ENCODE measurements at places on chromosomes 12 and 14.

DNA sequence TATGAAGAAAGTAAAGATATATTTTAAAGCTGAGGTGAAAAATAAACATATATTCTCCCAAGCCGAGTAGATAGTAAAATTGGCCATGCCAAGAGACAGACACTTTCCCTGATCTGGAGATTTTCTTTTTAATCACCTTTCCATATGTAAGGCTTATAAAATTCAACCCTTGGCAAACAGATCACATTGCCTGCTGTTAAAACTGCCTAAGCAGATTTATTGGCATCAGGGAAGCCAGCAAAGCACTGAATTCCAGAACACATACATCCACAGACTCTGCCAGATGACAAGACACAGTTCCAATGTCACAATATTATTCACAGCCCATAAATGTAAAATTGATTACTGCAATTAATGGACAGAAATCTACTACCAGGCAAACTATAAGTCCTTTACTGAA, 78.2 kb upstream of the GARIN2 start:
- DNase-seq, result no peak

DNA sequence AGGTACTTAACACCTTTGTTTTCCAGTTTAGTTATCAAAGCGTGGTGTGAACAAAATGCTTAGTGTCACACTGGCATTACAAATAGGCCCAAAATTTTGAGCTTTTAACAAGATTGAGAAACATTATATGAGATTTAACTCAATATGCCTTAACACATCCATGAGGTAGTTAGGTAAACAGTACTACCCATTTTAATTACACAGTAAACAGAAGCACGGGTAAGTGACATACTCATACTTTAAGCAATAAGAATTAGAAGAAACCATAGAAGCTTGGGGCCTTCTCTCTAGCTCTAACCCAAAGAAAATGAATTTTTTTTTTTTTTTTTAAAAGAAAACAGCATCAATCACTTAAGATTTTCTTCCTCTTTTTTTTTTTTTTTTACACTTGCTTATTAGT, 15.5 kb upstream of the PHLDA1 start:
- DNase-seq, result no peak

- no peak for DNase-seq
Measured at GRCh38 chr14:30532264-30532663, 26.7 kb upstream of the G2E3 start.

DNA sequence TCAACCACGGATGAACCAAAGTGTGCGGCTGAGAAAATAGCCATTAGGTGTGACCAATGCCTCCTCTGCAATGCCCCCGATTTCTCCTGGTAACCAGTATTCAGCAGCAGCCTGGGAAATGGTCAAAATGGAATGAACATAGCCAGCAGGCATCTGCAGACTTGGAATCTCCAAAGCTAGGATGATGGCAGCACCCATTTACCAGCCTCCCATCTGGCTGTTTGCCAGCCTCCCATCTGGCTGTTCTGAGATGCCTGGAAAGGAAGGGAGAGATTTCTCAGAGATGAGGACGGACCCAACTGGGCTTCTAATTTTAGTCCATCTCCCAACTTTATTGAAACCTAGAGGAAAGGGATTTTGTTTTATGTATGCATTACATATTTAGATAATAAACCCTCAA, 16.2 kb downstream of the CLMN start:
- no peak for DNase-seq

GRCh38 chr12:108207791-108208730, 79.0 kb downstream of the WSCD2 start:
- no peak for DNase-seq

DNA sequence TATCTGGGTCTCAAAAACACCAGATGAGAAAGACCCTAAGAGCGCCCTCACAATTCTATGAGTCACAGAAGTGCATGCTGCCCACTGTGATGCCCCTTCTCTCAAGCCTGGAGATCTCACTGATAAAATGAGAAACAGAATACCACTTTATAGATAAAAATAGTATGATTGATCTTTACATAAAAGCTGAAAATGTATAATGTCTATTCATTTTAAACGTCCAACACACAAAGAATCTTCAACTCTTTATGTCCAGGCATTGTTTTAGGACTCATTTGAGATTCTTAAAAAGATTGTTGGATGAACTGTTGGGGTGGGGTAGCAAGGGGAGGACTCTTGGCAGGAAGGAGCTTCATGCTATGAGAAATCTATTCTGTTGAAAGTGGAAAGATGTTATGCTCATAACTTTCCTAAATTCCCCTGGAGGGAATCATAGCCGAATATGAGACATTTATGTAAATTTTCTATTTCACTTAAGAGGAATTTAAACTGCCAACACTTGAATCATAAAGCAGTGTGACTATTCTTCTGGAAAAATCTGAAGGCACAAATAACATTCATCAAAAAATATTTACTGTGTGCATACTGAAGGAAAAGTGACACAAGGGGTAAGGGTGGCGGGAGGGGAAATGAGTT, 174.6 kb downstream of the STXBP6 start:
- DNase-seq, result no peak

- DNase-seq, result peak; percentile 24
Measured at GRCh38 chr14:93231129-93231979, 24.3 kb downstream of the UBR7 start.

GRCh38 chr12:20507056-20507455, 138.7 kb downstream of the PDE3A start:
- no peak for DNase-seq

- no peak for DNase-seq
Measured at GRCh38 chr12:120703311-120703942, 6.8 kb upstream of the UNC119B start.

DNA sequence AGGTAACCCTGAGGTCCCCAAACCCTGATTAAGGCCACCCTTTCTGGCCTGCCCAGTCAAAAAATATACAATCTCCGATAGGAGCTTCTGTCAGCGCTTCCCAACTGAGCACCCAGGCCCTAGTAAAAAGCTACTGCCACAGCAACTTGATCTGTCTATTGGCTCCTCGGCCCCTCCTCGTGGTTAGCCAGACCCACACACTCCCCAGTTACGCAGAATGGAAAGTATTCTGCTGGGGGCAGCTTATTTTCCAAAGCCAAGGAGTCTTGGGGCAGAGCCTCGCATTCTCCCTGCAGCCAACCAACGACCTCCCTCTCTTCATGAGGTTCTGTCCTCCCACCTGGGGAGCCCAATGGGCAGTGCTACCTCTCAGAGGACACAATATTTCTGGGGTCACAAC, 32.1 kb downstream of the FMNL3 start:
- no peak for DNase-seq

GRCh38 chr12:107470645-107471044, 215.0 kb upstream of the PWP1 start:
- DNase-seq, result no peak

GRCh38 chr14:67908052-67908754, 88.6 kb downstream of the RAD51B start:
- DNase-seq, result no peak

DNA sequence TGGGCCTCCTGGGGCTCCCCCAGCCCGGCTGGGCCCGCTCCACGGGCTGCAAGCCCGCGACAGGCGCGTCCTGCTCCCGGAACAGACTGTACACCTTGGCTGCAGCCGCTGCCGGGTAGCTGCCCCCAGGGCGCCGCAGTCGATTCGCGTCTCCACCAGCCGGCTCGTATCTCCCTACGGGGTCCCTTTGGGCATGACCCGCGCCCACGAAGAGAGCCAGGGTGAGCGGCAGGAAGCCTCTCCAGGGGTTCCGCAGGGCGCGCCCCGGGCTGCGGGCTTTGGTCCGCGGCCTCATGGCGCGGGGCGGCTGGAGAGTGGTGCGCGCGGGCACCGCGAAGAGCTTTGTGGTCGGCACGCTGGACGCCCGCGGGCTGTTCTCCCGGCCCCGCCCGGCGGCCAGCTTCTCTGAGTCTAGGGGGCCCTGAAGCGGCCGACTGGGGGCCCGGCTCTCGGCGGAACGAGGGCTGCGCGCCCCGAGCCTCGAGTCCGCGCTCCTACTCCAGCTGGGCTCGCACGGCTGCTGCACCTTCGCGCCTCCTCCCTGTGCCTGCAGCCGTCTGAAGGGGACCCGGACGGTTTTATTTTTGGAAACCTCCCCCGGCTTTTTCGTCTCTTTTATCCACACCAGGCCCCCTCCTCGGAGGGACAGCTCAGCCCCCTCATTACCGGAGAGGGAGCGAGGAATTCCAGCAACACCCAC, at the start of gene LTBP2:
Gene LTBP2 (minus strand): TSS at position 588 of the 700 bp plus-strand sequence. CDS start 293 bp downstream, at position 295.
- peak; percentile 16 for DNase-seq

GRCh38 chr12:10668526-10668925, 5.3 kb downstream of the STYK1 start:
- no peak for DNase-seq

DNA sequence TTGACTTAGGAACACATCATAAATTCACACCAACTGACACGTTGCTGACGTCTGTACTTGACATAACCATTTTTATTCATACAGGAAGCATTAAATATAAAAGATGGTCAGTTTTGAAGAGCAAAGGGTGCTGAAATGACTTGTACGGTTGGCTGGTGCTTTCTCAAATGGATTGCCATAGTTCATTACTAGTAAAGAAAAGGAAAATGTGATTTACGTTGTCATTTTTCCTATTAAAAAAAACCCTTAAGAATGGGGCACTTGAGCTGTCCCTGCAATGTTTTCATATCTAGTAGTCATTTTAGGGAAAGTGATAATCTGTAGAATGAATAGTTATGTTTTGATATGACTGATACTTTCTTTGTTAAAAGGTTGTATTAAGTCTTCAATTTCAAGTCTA, 22.5 kb upstream of the MANSC4 start:
- no peak for DNase-seq

GRCh38 chr14:48250575-48250974, 575.2 kb upstream of the MDGA2 start:
- DNase-seq, result no peak

GRCh38 chr12:104504146-104504545, 47.4 kb downstream of the CHST11 start:
- no peak for DNase-seq

GRCh38 chr14:60720962-60721325, 3.2 kb downstream of the SIX4 start:
- no peak for DNase-seq

GRCh38 chr12:18428416-18428815, 167.1 kb downstream of the PIK3C2G start:
- no peak for DNase-seq

DNA sequence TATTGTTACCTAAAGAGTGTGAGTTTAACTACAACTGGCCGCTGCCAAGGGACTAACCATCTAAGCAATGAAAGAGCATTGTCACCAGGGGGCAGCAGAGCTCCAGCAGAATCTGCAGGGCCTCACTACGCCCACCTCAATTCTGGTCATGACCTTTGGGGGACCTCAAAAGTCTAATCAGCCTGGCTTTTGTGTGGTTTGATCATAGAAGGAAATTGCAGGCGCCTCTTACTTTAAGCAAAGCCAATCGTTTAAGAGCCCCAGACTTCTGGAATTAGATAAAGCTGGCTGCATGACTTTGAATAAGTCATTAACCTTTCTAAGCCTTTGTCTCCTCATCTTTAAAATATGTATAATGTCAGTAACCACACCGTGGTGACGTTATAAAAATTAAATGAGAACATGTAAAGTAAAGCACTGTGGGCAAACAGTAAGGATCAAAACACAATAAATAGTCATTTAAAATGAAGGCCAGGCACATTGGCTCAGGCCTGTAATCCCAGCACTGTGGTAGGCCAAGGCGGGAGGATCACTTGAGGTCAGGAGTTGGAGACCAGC, 58.6 kb downstream of the TBX3 start:
- DNase-seq, result peak; percentile 65

GRCh38 chr12:45409966-45410365, 194.1 kb downstream of the ANO6 start:
- peak; percentile 6 for DNase-seq

- DNase-seq, result no peak
Measured at GRCh38 chr12:69047990-69048389, 115.0 kb upstream of the CPM start.

GRCh38 chr14:55746558-55746957, 166.6 kb downstream of the KTN1 start:
- no peak for DNase-seq

GRCh38 chr12:95277139-95277538, 59.5 kb downstream of the VEZT start:
- DNase-seq, result peak; percentile 88

GRCh38 chr12:38427442-38427841, 110.9 kb downstream of the ALG10B start:
- no peak for DNase-seq

Data from HCEC 1CT (cell line).